ENCODE measurements at places on chromosomes 16 and 17.

DNA sequence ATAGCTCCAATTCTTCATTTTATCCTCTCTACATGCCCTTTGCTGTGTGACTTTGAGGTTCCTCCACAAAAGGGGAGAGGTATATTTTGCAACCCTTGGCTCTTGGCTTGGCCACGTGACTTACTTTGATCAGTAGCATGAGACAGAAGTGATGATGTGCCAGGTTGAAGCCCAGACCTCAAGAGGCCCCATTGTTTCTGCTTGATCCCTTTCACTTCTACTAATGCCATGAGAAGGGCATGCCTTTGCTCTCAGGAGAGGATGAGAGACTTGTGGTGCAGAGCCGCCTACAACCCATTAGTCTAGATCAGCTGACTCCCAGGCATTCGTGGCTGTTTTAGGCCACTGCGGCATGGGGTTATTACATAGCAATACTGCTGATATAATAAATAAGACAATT is 356.2 kb upstream of the SALL1 start:
- no peak for DNase-seq

- DNase-seq: no peak
Observed at GRCh38 chr17:75262112-75262606, 480 bp downstream of the MRPS7 start.

- DNase-seq: no peak
Observed at GRCh38 chr17:16121915-16122314, 93.4 kb downstream of the NCOR1 start.

GRCh38 chr17:72404872-72405271 is 284.1 kb downstream of the SOX9 start:
- DNase-seq: no peak

- peak; percentile 44 for DNase-seq
Observed at GRCh38 chr17:67246653-67247415, 1.8 kb upstream of the HELZ start.

- peak; percentile 1 for DNase-seq
Observed at GRCh38 chr17:45782889-45783592, 1.1 kb upstream of the CRHR1 start.

DNA sequence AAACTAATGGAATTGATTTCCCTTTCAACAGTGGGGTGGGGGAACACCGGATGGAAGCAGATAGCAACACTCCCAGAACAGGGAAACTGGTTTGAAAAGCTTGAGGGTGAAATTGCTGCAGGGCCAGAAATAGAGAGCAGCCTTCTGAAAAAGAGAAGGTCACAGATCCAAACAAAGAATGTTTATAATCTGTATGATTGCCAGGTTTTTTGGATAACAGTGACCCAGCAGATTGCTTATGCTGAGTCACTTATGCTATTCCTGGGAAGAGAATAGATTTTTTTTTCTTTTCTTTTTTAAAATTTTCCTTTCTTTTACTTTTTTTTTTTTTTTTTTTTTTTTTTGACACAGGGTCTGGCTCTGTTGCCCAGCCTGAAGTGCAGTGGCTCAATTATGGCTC is 641.3 kb downstream of the KCNJ2 start:
- DNase-seq: no peak

- DNase-seq: no peak
Observed at GRCh38 chr17:49082231-49082630, 50.3 kb upstream of the B4GALNT2 start.

GRCh38 chr17:42751628-42752027 is 6.8 kb upstream of the EZH1 start:
- no peak for DNase-seq

Measured in activated effector memory CD4-positive, alpha-beta T cell treated with Interleukin-2 at 50 U/mL for 16 hours (primary cell).